ENCODE measurements at places on chromosomes 1 and 21.

- peak; percentile 44 for DNase-seq
These were observed 90.0 kb downstream of the STUM start for GRCh38 chr1:226638608-226639007.

GRCh38 chr1:18020021-18020817 lies 87.4 kb upstream of the IGSF21 start:
- DNase-seq = no peak

- DNase-seq = no peak
These were observed 83.1 kb downstream of the C21orf91 start for GRCh38 chr21:17736072-17736471.

- peak; percentile 78 for DNase-seq
These were observed 12.1 kb downstream of the IRF2BP2 start for GRCh38 chr1:234597894-234598293.

- no peak for DNase-seq
These were observed 11.8 kb downstream of the PLA2G2F start for GRCh38 chr1:20150969-20151368.

DNA sequence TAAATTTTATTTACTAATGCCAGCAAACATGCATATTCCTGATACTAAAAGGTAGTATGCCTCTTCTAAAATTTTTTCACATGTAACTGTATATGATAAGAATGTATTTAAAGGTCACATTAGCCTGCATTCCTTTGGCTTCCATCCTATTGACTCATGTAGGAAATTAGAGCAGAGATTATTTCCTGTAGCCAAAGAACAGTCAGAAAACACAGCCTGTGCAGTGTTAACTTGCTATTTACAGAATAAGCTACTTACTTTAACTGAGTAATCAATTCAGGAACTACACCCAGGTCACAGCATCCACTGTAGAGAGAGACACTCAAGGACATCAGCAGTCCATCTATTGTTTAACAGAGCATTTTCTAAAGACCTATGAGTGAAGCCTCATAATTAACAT lies 154.5 kb upstream of the ADGRL4 start:
- no peak for DNase-seq

- no peak for DNase-seq
These were observed 7.7 kb downstream of the KANK4 start for GRCh38 chr1:62311473-62311943.

DNA sequence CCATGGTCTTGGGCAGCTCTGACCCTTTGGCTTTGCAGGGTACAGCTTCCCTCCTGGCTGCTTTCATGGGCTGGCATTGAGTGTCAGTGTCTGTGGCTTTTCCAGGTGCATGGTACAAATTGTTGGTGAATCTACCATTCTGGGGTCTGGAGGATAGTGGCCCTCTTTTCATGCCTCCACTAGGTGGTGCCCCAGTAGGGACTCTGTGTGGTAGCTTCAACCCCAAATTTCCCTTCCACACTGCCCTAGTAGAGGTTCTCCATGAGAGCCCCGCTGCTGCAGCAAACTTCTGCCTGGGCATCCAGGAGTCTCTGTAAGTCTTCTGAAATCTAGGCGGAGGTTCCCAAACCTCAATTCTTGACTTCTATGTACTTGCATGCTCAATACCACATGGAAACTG lies 494.5 kb upstream of the LRRC7 start:
- DNase-seq = no peak

GRCh38 chr1:161238039-161238473 lies at the start of gene NR1I3:
NR1I3 (minus strand) TSS chr1:161238203; CDS start chr1:161236565, 1,638 bp downstream.
- no peak for DNase-seq

GRCh38 chr1:41981796-41982195 lies 63.1 kb upstream of the HIVEP3 start:
- no peak for DNase-seq

DNA sequence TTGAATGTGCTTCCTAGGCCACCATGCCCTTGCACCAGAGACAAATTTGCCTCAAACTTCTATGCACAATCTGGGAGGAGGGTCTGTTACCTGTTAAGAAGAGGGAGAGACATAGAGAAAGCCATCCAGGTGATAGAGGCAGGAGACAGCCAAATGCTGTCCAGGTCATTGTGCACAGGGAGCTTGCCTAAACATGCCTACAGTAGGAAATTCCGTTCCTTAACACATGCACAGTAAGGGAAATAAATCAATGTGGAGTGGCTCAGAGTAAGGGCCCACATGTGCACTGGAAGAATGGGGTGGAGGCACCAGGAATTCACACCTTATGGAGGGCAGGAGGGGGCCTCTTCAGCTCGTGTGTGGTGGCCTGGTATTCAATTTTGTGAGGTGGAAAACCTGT lies 19.5 kb upstream of the CREG1 start:
- no peak for DNase-seq

DNA sequence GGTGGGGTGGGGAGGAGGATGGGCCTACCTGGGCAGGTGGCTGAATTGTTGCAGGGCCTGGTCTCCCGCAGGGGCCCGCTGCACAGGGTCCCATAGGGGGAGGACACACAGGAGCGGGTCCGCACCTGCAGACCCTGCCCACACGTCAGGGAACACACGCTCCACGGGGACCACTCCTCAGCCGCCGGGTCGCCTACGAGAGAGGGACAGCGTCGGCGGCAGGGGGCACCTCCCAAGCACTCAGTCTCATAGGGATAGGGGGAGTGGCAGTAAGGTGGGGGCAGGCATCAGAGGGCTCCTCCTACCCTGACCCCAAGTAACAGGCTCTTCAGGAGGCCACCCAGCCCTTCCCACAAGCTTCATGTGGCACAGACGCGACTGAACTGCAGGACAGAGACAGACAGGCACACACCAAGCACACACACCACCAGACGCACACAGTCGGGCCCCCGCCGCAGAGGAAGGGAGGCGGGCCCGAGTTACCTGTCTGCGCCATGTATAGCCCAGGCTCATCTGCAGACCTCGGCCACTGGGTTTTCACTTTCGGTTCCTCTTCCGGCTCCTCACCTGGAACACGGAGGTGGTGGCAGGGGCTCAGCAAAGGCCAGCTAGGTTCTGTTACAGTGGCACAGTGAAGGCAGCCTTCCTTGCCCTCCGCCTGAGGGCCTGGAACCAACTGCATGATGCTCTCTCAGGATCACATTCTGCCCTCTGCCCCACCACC lies 19.8 kb downstream of the ADGRB2 start:
- no peak for DNase-seq

GRCh38 chr1:247180581-247180980 lies 8.8 kb upstream of the ZNF124 start:
- no peak for DNase-seq

DNA sequence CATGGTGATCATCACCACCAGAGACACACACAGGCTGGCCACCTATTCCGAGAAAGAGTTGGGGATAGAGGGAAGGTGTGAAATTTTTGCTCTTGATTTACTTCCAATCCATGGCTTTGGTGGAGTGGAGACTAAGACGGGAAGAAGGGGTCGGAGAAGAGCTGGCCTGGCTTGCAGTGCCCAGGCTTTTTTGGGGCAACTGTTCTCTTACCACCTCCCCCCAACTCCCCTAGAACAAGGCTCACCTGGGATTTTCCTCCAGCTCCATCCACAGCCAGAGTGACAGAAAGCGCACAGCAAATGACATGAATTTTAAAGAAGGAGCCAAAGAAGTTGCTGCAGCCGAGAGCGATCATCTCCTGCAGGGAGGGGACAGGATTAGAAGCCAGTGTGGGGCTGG lies 16.0 kb downstream of the SLC26A9 start:
- DNase-seq = no peak

GRCh38 chr1:68011657-68012375 lies 38.6 kb downstream of the DIRAS3 start:
- DNase-seq = no peak

DNA sequence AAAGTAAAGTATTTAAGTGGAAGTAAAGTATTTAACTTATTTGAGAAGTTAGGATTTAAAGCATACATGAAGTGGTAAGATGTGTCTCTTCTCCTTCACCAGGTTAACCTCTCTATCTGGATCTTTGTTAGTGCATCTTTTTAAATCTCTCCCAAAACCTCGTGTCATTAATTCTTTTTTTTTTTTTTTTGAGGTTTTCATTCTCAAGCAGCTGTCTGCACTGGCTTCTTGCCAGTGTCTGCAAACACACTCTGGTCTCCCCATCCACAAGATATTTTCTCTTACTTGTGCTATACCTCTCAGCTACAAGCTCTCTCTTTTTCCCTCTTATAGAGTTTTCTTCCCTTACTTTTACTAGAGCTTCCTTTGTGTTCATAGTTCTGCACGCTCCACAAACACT lies 49.0 kb downstream of the CLDN17 start:
- DNase-seq = no peak

DNA sequence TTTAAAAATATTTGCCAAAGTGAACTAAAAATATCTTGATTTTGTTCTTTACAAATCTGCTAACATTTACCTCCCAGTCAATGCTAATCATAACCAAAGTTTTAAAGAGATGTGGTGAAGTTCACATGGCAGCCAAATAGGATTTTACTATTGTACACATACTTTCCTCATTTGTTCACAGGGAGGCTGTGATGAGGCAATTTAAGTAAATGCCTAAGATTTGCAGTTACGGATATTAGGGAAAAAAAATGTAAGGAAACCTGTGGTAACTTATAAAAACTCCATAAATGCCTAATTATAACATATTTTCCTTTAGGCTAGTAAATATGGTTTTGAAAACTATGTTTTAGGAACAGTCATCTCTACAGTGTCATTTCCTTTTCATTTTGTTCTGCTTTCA lies 32.4 kb downstream of the RGS5 start:
- DNase-seq = no peak

- DNase-seq = no peak
These were observed 260.1 kb downstream of the C1orf94 start for GRCh38 chr1:34436836-34437235.

DNA sequence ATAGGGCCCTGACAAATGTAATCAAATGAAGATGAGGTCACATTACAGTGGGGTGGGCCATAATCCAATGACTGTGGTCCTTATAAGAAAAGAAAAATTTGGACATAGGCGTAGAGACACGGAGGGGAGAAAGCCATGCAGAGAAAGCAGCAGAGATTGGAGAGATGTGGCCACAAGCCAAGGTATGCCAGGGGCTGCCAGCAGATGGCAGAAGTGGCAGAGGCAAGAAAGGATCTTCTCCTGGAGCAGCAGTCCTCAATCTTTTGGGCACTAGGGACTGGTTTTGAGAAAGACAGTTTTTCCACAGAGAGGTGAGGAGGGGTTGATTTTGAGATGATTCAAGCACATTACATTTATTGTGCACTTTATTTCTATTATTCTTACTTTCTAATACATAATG lies 355.1 kb downstream of the NPHP4 start:
- DNase-seq = peak; percentile 50

DNA sequence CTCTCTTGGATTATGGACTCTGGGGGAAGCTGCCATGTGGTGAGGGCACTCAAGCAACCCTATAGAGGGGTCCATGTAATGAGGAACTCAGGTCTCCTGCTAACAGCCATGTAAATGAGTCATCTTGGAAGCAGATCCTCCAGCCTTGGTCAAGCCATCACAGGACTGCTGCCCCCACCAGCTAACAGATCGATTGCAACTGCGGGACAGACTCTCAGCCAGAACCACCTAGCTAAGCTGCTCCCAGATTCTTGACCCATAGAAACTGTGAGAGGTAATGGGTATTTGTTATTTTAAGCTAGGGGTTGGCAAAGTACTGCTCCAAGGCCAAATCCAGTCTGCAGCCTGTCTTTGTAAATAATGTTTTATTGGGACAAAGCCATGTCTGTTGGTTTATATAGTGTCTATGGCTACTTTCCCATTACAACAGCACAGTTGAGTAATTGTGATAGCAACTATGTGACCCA lies 27.6 kb upstream of the MAP3K7CL start:
- DNase-seq = no peak

GRCh38 chr1:167562702-167563101 lies 9.1 kb upstream of the CREG1 start:
- DNase-seq = no peak

GRCh38 chr1:34865981-34866761 lies 6.6 kb upstream of the SMIM12 start:
- peak; percentile 99 for DNase-seq

GRCh38 chr1:222123111-222123510 lies 381.2 kb upstream of the DUSP10 start:
- no peak for DNase-seq

- DNase-seq = no peak
These were observed 182.2 kb downstream of the PRDM16 start for GRCh38 chr1:3251099-3251806.

DNA sequence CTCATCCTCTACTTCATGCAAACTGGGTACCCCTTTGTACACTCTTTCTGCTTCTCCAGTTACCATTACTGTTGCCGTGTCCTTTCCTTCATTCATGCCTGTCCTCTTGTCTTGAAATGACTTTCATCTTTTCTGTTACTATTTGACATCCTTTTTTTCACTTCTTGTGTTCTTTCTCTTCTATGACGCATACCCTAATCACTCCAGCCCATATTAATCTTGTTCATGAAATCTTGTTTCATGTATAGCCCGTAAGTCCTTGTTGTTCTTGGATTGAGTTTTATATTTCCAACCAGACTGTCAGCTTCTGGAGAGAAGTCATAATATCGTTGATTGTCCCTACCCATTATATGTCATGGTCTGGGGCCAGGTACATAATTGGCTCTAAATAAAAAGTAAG lies 126.1 kb downstream of the NOS1AP start:
- DNase-seq = no peak

DNA sequence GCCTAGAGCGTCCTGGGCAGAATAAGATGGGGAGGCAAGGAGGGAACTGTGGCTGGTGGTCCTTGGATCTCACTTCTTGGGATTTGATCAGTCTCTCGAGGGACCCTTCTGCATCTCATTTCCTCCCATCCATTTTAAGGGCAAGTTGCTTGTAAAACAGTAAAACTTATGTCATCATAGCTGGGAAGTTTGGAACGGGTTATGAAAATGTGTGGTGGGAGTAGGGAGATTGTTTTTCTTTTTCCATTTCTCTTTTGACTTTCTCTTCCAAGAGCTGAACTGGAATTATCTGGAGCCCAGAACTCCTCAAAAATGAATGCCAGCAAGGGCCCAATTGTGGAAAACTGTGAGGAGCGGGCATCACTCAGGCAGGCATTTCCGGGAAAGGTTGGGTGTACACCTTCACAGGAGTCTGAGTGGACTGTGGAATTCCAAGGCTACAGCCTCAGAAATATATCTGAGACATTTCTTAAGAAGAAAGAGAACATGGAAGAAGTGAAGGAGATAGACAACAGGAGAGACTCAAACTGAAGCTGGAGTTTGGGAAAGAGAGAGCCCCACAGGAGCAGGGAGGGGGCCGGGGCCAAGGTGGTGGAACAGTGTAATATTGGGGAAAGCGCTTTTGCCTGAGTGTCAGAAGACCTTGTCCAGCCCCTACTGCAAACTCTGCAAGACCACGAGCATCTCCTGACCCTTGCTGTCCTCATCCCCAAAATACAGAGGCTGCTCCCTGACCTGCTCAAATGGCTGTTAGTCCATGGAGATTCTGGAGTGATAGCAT lies 185.1 kb downstream of the FOXD2 start:
- DNase-seq = peak; percentile 26

All from activated CD8-positive, alpha-beta memory T cell treated with anti-CD3 and anti-CD28 coated beads for 24 hours (primary cell).